ENCODE measurements at places on chromosomes 1 and 21.

- DNase-seq = no peak
Measured at GRCh38 chr21:45525910-45526306, 16.3 kb downstream of the SLC19A1 start.

GRCh38 chr1:4460052-4460451 is 194.4 kb upstream of the AJAP1 start:
- DNase-seq = no peak

DNA sequence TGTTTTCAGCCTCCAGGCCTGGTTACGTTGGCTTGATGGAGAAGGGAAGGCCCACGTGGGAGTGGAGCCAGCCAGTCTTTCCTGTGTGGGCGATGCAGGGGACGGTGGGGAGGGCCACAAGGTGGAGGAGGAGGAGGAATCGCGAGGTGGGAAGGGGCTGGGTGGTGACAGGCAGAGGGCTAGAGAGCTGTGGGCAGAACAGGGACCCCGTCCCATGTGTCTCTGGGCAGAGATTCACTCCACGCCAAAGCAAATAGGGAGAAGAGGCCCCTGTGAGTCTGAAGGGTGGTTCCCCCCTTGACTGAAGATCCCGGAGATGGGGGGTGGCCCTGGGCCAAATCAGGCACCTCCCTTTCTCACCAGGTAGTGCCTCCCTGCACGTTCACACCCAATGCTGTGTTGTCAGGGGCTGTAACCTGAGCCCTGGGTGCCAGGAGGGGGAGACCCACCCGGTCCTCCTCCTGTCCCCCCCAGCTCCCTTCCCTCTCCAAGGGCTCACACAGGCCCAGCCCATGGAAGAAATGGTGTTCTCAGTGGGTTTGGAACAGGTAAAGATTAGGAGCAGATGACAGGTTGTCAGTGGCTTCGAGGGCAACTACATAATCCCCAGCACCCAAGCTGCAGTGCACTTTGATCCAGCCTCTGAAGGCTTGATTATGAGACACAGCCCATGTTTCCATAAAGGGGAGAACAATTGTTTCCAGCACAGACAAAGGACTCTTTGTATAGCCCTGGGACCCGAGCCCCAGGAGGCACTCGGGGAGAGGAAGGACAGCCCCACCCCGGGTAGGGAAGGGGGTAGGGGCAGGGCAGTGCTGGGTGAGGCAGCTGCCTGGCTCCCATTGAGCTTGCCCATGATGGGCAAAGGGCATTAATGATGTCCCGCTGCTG is 37.7 kb upstream of the GPR37L1 start:
- DNase-seq = no peak

- DNase-seq = no peak
Measured at GRCh38 chr1:157399343-157399983, 152.9 kb downstream of the FCRL5 start.

DNA sequence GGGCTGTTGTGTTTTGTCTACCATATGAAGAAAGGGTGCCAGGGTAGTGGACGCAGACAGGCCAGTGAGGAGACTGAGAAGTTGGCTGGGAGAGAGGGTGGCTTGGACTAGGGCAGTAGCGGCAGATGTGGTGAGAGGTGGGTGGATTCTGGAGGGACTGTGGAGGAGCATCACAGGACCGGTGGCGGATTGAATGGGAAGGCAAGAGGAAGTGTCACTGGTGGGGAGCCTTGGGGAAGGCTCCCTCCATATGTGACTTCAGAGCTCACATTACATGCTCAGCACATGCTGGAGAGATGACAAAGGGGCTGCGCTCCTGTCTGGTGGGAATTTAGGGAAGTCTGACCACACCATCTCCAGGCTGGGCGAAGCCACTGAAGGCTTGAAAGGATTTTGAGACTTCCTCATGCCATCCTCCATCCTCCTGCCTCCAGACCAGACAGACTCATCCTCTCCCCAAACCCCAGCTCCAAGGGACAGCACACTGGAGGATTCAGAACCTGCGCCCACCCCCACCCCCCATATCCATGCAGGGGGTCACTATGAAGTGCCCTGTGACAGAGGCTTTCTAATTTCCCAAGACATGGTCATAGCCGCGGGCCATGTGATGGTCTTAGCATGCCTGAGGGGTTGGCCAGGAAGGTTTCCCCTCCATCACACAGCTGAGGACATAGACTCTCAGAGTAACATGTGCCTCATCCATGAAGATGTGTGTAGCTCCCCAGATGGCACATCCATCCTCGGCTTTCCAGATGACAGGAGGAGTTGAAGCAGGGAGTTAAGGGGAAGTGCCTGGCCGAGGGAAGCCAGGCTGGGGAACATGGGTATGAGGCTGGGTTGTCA is 138.8 kb upstream of the WNT4 start:
- no peak for DNase-seq
